Mesenchymal stem cell (in vitro differentiated cells and primary cell): ENCODE measurements at places on chromosomes 3 and 15.

DNA sequence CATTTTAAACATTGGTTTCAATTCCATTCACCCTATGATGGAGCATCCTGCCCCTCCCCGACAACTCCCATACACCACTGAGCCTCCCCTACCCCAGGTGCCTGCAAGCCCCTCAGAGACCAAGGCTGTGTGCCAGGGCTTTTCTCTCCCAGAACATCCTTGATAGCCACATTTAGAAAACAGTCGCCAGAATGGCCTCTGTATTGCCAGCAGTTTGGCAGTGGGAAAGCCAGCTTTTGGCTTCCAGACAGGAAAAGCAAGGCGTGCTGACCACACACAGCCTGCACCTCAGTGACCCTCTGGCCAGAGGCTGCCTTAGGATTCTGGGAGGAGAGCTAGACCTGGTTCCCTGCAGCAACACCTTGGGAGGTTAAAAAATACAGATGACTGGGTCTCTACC lies 18.2 kb upstream of the HRH1 start:
- DNase-seq: peak; percentile 15

- DNase-seq: no peak
These were observed 58.3 kb upstream of the EPHA3 start for GRCh38 chr3:89049119-89049518.

DNA sequence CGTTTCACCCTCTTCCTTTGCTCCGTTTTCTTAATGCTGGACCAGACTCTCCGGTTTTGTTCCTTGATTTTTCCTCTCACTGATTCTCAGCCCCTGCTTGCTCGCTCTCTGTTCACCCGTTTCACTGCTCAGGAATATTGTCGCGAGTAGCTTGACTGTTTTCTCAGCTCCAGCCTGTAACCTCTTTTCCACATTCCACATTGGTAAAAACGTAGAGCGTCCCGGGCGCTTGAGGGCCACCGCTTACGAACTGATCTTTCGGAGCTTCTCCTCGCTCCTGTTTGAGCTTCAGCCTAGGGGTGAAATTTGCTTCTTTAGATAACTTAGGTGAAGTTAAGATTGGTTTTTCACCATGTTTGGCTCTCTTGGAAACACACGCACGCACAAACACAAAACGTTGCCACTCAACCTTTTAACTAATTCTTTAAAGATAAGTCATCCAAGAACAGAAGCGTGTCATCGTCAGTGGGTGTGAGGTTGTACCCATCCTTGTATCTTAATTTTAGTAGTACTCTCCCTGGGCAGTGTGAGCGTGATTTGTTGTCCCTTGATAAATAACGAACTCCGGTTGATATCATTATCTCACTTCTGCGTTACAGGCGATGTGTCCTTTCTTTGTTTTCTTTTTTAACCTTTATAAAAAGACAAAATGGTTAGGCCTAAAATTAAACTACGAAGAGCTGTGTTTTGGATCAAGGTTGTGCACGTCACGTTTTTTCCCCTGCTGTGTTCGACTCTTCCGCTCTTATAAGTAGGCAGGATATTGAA lies 1.0 kb downstream of the PAK2 start:
- peak; percentile 71 for DNase-seq

GRCh38 chr3:191761906-191762305 lies 300.9 kb downstream of the PYDC2 start:
- no peak for DNase-seq

- DNase-seq: no peak
These were observed 5.5 kb downstream of the MYL3 start for GRCh38 chr3:46857485-46858341.
